ENCODE measurements at places on chromosomes 11 and 22.

GRCh38 chr11:45730014-45730413, 64.6 kb upstream of the CHST1 start:
- no peak for DNase-seq

DNA sequence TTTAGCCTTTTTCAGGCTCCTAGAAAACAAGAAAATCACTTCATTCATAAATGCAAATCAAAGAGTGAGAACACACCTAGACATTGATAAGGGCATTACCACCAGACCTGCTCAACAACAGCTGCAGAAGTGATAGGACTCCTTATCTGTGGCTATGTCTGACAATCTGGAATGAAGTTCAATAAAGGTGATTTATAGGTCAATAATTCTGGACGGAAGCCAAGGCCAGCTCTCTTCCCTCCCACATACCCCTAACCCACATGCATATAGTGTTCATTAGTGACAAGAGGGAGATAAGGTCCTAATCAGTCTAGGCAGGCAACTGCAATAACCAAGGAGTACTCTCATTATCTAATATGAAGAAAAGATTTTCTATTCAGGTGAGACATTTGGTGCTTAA, 111.3 kb downstream of the ETS1 start:
- no peak for DNase-seq

- DNase-seq: no peak
These were observed 1.1 kb upstream of the IL18BP start for GRCh38 chr11:71997594-71997993.

GRCh38 chr11:93498641-93499040, 44.5 kb downstream of the SMCO4 start:
- DNase-seq: no peak

GRCh38 chr22:17845790-17846189, 71.5 kb upstream of the BID start:
- DNase-seq: no peak

DNA sequence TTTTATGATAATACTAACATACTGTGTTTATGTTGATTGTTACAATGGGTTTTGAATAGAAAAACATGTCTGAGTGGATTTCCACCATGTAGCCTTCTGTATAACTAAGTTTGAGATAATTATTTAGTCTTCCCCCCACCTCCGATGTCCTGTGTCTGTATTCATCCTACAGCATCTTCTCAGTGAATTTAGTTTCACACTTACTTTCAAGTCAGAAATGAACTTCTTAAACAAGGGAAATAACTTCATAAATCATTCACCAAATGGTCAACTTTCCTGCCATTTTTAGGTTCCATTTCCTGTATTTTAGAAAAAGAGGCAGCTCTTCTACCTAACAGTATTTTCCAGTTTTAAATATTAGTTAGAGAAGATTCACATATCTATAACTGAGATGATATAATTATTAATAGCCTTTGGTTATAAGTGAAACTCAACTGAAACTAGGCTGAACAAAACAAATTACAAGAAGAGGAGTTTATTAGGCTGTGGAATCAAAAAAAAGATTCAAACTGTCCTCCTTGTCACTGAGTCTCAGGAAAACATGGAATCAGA, 3.5 kb downstream of the OR51B5 start:
- no peak for DNase-seq

DNA sequence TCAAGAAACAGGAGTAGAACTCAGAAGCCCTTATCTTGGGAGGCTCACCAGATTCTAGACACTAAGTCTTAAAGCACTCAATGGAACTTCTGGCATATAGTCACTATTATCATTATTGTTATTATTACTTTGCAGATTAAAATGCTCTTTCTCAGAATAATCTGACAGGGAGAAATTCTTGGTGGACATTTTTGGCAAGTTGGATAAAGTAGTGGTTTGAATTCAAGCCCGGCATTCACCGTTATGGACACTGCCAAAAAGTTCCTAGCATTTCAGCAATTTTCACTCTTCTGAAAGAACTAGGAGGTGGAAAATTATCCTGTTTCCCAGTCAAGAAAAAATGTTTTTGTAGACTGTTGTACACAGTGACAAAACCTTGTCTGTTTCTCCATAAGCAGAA, 179.6 kb upstream of the ISX start:
- DNase-seq: no peak

GRCh38 chr11:128630367-128631230, 43.2 kb upstream of the ETS1 start:
- DNase-seq: peak; percentile 75

DNA sequence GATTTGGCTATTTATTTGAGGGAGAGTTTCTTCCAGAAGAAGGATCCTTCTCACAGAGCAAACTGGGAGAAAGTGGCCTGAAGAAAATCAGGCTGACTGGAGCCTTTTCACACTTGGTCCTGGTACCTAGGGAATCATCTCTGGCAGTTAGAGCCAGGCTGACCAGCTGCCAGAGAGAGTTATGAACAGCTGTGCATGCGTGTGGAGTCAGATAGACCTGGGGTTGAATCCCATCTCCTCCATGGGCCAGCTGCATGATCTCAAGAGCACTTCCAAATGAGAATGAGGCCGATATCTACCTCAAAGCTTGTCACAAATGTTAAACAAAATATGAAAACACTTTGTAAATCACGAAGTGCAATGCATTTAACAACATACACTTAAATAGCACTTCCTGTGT, 390.0 kb downstream of the TENM4 start:
- no peak for DNase-seq

DNA sequence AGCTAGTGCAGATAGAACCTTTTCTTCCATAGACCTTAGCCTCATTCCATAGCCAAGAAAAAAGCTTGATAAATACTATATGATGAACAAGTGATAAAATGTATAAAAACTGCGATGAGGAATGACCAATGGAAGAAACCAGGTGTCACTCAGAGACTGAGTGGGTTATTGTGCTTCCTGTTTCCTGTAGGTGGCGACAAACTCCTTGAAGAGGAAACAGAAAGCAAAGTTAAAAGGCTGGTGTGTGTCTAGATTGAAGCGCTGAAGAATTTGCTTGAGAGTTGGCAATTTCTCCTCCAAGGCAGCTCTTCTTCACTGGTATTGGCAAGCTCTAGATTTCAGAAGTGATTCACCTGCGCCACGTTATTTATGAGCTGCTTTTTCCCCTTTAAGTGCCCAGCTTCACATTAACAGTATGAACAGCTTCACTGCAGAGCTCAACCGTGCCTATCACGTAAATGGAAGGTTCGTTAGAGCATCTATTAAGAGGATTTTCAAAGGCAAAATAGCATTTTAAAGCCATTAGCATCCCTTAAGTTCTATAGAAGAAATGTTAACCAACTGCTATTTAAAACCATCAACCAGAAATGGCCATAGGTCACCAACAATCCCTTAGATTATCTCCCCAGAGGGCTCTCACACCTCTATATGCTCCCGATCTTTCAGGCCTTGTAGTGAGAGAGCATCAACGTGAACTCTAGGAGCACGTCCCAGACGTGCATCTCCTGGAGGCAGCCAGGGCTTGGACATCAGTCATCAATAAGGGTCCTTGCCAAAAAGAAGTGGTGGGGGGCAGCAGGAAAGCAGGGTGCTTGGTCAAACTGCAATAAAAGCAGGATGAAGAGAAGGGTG, 179.4 kb downstream of the CADM1 start:
- peak; percentile 51 for DNase-seq

DNA sequence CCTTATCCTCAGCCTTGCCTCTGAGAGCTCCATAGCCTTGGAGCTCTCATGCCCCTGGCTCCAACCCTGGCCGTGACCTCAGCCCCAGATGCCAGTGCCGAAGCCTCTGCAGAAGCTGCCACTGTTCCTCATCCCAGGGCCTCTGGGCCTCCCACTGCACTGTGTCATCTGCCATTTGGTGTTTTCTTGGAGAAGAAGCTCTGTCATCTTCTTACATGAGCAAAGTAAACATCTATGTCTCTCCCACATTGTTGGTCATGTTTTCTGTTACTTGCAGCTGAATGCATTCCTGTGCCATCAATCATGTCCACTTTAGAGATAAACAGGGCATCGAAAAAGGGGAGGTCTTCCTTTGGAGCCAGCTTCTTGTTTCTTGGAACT, 45.0 kb upstream of the FTH1 start:
- no peak for DNase-seq

DNA sequence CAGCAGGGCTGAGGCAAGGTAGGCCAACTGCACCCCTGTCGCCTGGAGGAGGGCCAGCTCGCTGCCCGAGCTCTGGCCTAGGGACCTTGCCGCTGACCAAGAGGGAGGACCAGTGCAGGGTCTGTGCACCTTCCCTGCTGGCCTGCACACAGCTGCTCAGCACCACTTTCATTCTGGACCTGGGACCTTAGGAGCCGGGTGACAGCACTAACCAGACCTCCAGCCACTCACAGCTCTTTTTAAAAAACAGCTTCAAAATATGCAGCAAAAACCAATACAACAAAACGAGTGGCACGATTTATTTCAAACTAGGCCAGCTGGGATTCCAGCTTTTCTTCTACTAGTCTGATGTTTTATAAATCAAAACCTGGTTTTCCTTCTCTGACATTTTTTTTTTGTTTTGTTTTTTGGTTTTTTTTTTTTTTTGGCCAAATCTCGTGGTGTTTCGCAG, 18.0 kb downstream of the RSPH14 start:
- no peak for DNase-seq

- DNase-seq: no peak
These were observed 15.3 kb upstream of the ANKK1 start for GRCh38 chr11:113372309-113372708.

- DNase-seq: no peak
These were observed 12.8 kb downstream of the SHANK2 start for GRCh38 chr11:71239581-71239980.

- no peak for DNase-seq
These were observed 7.3 kb upstream of the DDB2 start for GRCh38 chr11:47207459-47207858.

- DNase-seq: no peak
These were observed 761 bp downstream of the HMBS start for GRCh38 chr11:119085437-119085847.

GRCh38 chr11:8098361-8098760, 17.4 kb downstream of the TUB start:
- no peak for DNase-seq

DNA sequence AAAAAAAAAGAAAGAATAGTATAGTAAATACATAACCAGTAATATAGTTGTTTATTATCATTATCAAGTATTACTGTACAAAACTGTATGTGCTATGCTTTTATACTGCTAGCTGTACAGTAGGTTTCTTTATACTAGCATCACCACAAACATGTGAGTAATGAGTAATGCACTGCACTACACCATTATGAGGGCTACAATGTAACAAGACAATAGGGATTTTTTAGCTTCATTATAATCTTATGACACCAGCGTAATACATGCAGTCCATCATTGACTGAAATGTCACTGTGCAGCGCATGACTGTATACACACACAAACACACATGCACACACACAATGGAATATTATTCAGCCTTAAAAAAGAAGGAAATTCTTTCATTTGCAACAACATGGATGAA, 111.5 kb upstream of the ZBED5 start:
- no peak for DNase-seq

DNA sequence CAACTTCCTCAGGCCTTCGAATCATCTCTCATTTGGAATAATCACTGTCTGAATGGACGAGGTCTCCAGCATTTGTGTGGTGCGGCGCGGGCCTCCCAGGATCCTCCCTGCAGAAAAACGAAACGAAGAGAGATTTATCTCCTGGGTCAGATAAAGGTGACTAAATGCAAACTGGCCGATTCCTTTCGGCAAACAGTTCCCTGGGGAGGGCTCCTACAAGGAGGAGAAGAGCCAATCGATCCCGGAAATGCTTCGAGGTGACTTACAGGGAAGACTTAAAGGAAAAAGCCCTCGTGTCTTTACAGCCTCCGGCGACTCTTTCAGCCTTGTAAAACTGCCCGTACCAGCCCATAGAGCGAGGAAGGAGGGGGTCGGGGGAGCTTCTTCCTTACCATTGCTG, 126.5 kb downstream of the MIAT start:
- DNase-seq: no peak

- DNase-seq: no peak
These were observed 199.1 kb downstream of the SWAP70 start for GRCh38 chr11:9862981-9863380.

GRCh38 chr11:2540223-2540991, 95.6 kb downstream of the KCNQ1 start:
- no peak for DNase-seq

DNA sequence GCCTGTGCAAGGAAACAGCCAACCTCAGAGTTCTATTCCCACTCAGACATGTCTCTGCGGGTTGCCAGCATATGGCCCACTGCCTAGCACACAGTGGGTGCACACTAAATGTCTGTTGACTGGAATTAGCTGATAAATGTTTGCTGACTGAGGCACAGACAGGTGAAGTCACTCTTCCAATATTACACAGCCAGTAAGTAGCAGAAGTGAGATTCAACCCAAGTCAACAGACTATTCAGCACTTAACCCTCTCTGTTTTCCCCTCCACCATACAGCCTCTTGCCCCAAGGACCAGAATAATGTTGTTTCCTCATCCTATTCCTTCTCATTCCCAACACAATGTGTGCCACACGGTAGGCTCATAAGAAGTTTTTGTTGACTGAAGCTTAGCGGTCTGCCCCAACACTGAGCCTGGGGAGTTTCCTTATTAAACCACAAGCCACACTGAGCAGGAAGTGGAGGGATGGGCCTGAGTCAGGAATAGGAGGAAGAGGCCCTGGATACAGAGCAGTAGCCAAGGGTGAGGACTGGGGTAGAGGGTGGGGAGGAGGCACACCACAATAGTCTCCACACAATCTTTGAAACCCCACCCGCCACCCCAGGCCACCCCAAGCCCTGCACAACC, 15.7 kb upstream of the IL10RA start:
- no peak for DNase-seq

DNA sequence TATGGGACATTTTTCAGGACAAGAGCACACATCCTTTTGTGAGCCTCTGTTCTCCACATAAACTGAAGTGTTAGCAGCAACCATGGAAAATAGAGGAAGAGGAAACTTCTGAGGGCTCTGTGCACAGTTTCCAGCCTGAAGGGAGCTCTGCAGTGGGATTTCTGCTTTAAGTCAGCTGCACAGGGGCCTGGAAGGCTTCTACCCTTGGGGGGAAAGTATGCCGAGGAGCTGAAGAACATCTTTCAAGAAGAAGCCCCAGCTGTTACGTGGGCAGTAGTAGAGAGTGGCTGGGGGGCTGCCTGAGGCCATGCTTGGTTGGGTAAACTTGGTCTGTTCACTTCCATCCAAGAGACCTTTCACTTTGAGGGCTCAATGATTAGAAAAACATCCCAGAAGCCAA, 82.7 kb upstream of the EED start:
- DNase-seq: no peak

- DNase-seq: no peak
These were observed 17.9 kb upstream of the HYLS1 start for GRCh38 chr11:125869521-125869920.

GRCh38 chr22:16936625-16937024, 71.4 kb downstream of the GAB4 start:
- DNase-seq: no peak

GRCh38 chr11:9091044-9091922, at the start of gene SCUBE2:
Gene SCUBE2 (minus strand): TSS chr11:9091599. CDS start chr11:9091528, 71 bp downstream.
- DNase-seq: no peak

All from Panc1 (cell line).